ENCODE measurements at places on chromosomes 4 and X.
A peak's percentile ranks its signal among the peaks of the same experiment; 100 is the strongest.

- DNase-seq: no peak
These were observed 103.3 kb upstream of the ANK2 start for GRCh38 chr4:112946127-112946526.

DNA sequence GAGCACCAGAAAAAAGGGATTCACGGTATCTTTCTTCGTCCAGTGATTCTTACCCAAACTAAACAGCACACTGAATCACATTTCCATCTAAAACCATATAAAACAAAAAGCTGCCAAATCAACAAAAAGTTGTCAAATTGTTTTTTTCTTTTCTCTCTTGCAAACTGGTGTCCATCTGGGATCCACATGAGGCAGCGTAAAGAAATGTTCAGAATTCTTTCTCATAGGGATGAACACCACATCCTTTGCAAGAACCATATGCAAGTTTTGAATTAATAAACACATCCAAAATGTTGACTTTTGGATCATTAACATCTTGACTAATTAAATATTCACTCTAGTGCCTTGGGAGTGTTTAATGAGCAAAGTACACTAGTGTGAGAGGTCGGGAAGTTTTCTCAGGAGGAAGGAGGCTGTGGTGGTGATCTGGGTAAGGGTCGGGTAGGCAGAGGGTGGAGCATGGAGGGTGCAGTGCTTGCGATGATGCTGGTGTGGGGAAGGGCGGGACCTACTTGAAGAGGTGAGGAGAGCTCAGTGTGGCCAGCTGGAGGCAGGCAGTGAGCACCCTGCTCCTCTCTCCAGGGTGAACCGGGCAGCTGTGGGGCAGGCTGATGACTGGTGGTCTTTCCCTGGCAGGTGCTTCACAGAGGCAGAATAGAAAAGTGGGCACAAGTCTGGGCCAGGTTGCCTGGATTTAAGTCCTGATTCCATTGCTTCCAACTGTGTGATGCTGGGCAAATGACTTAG, 72.8 kb downstream of the NSUN7 start:
- no peak for DNase-seq

GRCh38 chr4:7632341-7632740, 197.6 kb upstream of the PSAPL1 start:
- DNase-seq: no peak

DNA sequence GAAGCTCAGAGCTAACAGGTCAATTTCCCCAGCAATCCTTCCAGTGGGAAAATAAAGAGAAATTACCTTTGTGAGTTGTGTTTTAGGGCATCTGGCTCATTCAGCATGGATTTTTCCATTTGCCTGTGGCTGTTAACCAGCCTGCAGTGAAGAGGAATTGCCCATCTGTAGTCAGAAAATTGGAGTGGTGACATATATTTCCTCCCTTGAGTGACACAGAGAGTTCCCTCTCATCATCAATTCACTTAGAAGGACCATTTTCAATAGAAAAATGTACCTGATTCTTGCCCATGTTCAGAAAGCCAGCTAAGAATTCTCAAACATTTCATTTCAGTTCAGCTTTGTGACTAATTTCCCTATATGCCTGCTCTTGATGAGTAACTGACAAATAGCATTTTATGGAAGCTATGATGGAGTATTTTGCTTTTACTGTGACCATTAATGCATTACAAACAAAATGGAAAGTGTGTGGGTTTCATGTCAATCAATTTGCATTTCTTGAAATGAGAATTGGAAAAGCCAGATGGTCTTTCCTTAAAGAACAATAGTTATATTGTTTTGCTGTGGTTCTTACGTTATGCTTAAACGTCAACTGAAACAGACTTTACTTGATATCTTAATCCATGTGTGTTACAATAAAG, 155.8 kb downstream of the NWD2 start:
- DNase-seq: no peak

GRCh38 chr4:3320361-3321023, 27.7 kb downstream of the RGS12 start:
- DNase-seq: no peak

DNA sequence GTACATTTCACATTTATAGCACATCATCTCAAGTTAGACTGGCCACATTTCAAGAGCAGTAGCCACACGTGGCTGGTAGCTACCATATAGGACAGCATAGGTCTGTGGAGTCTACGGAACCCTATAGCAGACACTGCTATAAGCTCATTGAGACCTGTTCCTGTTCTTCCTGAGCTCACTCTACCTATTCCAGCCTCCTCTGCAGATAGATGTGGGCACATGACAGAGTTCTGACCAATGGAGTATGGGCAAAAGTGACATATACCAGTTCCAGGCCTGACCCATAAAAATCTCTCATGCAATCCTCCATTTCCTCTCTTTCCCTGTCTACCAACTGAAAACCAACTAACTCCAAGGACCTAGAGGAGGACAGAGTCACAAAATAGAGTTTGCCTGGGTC, 3.5 kb upstream of the HDAC6 start:
- DNase-seq: no peak

GRCh38 chrX:32877592-32877991, 333.8 kb downstream of the DMD start:
- no peak for DNase-seq

GRCh38 chr4:171142045-171142444, 671.2 kb upstream of the GALNTL6 start:
- DNase-seq: no peak

DNA sequence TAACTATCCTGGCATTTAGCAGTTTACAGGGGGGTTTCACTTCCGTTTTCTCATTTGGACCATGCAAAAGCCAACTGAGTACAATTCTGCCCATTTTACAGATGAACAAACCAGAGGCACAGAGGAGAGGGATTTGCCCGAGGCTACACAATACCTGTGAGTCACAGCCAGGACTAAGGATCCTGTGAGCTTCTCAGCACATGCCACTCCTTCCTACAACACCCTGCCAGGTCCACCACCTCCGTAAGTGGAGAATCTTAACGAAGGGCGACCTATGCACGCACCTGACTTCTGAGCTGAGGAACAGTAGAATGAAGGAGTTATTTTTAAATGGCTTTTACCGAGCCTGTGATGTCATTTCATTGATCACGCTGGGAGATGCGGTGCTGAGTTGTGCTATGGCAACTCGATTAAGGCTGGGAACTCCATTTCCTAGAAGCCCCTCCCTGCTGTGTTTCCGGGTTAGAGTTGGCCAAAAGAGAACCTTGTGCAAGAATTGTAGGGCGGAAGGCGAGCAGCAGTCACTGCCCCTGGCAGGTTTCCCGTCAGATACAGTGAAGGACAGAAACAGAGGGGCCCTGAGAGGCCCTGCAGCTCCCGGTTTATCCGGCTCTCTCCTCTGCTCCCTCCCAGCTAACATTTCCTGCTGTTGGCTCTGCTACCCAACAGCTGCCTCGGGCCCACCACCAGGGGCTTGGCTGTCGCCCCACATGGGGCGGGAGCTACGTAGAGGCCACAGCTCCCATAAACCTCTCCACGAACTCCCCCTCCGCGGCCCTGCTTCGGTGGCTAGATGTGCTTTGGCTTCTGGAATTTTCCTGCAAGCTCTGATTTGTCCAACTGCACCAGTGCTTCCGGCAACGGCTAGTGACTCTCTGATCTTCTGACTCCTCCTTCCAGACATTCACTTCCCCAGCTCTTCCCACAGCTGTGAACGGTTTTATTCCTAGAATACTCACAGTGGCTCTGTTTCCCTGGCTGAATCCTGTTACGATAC, 75.1 kb upstream of the USP9X start:
- peak; percentile 50 for DNase-seq

DNA sequence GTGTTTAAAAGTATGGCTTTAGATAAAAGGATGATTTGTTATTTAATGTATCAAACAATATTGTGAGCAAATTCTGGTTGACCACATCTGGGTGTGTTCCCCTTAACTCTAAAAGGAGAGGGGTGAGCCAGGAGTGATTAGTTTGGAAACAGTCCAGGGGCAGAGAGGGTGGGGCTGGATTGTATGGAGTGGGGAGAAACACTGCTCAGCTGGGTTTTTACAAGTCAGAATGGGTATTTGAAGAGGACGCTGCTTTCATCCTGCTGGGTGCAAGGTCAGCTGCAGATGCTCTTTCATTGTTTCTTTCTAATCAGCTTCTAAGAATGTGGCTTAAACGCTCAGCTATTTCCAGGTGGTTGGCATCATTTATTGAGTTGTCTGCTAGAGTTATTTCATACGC, 82.8 kb upstream of the LIMCH1 start:
- DNase-seq: no peak

GRCh38 chrX:13927175-13927574, 102.5 kb downstream of the GEMIN8 start:
- DNase-seq: no peak

- DNase-seq: no peak
These were observed 15.6 kb downstream of the BCORL1 start for GRCh38 chrX:129998021-129998420.

GRCh38 chr4:86955888-86956451, 21.2 kb downstream of the AFF1 start:
- no peak for DNase-seq

- DNase-seq: no peak
These were observed 79.9 kb downstream of the CHST7 start for GRCh38 chrX:46653482-46653881.

DNA sequence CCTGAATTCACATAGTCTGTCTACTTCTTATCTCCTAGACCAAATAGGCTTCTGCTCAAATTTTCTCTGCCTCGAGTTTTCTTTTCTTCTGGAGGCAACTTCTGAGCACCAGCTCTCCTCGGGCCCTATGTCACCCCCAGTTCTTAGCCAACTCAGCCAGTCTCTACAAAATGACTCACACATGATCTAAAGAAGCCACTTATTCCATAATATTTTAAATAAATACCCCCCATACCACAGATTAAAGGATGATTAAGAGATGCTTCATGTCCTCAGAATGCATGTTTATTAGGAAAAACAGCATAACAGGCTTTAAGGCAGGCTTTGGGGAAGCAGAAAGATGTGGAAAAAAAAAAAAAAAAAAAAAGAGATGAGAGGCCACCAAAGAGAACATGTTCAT, 36.6 kb upstream of the DDX53 start:
- DNase-seq: no peak

GRCh38 chr4:185211035-185211434, 1.6 kb downstream of the SNX25 start:
- DNase-seq: no peak

GRCh38 chr4:26723216-26723615, 137.4 kb upstream of the STIM2 start:
- DNase-seq: no peak

DNA sequence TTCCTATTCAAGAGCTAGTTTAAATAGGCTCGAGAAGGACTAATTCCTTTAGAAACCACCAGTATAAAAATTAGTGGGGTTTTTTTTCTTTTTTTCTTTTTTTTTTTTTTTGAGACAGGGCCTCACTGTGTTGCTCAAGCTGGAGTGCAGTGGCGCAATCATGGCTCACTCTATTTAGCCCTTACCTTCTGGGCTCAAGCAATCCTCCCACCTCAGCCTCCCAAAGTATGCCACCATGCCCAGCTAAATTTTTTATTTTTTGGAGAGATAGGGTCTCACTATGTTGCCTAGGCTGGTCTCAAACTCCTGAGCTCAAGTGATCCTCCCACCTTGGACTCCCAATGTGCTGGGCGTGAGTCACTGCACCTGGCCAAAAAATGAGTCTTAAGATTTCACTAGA, 52.8 kb downstream of the APOO start:
- DNase-seq: no peak

DNA sequence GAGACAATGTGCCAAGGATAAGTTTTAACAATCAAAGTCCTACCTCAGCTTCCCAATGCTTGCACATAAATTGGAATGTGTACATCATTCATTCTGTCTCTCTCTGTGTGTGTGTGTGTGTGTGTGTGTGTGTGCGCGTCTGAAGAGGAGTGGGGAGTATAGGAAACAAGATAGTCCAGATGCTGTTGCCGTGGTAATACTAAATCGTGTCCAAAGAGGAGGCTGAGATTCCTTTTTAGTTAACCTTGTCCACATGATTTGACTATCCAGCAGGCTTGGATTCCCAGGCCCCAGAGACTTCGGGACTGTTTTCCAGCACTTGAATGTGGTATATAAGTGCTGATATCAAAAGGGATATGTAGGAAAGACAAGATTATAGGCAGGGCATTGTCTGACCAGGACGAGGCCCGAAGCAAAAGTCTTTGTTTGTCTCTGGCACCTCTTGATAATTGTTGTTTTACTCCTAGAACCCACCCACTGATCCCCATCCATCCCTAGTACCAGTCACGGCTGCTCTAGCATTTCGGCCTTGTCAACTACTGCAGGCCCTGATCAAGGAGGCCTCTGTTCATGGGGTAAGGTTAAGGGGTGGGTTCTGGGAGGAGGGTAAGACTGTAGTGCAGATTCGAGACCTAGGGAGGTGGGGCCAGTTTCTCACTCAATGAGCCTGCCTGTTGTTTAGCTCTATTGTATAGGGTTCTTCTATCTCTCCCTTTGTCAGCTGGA, 3.9 kb downstream of the PLP1 start:
- DNase-seq: no peak

- DNase-seq: no peak
These were observed 56.9 kb downstream of the RBM47 start for GRCh38 chr4:40572692-40573310.

Measured in thoracic aorta (tissue), 2 donors.